ENCODE measurements at places on chromosomes 4 and X. TPM values are rescaled to one million over a fixed set of nuclear protein-coding genes. Genes with fewer than 3 reads are reported as not detected.

- DNase-seq = no peak
Measured at GRCh38 chrX:48695534-48695896, 1.0 kb upstream of the SUV39H1 start.

DNA sequence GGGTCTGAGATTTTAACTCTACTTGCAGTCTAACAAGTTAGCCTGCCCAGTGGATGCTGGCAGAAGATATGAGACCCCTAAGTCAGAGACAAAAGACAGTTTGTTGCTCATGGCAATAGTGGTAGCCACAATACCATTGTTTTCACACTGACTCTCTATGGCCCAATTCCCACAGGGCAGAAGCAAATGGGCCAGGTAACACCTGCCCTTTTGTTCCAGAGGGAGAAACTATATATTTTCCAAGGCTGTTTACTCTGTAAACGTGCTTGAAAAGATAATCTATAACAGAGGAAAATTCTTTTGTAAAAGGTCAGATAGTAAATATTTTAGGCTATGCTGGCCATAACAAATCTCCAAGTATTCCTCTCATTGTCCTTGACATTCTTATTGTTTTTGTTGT lies 57.2 kb upstream of the NPNT start:
- no peak for DNase-seq

GRCh38 chr4:13548059-13548983 lies 4.0 kb upstream of the NKX3-2 start:
- no peak for DNase-seq

Gene DRD5
- polyA plus RNA-seq = 0.83 TPM

DNA sequence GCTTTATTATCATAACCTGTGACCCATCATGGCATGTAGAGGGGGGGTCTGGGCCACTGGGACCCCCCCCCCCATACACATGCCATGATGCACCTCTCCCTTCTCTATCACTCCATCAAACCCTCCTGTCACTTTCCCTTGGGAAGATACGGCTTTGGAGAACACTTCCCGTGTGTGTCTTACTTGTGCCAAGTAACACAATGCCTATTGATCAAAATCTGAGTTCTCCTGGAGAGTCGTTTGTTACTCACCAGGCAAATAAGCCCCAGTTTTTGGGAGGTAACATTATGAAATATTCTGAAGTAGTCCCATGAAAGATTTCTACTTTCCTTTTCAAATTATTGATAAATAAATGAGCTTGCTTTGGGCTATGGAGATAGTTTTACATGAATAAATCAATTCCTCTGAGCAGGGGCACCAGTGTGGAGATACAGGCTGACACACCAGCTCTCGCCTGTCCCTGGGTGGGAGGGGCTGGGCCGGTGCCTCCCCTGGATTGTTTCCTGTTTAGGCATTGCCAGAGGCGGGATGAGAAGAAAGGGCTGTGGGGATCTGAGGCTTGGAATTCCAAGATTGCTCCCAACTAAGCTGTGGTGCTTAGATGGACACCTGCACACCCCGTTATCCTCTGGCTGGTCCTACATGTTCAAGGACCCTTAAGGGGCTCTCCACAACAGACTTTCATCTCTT lies 63.2 kb upstream of the WWC2 start:
- DNase-seq = no peak

DNA sequence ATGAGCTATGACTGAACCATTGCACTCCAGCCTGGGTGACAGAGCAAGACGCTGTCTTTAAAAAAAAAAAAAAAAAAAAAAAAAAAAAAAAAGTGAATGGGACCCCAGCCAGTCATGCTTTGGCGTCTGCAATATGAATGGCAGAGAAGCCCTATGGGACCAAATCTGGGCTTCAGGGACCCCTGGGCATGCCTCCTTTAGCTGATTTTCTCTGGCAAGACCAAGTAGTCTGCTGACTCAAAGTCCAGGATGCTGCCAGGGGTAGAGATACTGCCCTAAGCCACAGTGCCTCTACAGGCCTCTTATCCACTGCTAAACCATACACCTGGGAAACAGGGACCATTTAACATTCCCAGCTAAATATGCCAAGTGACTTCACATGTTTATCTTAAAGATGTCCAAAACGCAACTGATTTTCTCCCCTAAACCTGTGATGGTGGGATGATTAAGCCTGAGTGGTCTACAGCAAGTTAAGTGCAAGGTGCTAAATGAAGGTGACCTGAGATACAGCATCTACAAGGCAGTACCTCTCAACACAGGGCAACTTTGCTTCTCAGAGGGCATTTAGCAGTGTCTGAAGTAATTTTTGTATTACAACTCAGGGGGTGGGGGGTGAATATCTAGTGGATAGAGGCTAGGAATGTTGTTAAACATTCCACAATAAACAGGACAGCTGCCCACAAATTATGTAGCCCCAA lies 5.8 kb downstream of the RPS4X start:
- DNase-seq = no peak

- DNase-seq = no peak
Measured at GRCh38 chr4:6473264-6474052, 1.0 kb upstream of the PPP2R2C start.

Gene CYBB
- 12.6 TPM for polyA plus RNA-seq

GRCh38 chr4:18404642-18405041 lies 383.1 kb upstream of the LCORL start:
- no peak for DNase-seq

DNA sequence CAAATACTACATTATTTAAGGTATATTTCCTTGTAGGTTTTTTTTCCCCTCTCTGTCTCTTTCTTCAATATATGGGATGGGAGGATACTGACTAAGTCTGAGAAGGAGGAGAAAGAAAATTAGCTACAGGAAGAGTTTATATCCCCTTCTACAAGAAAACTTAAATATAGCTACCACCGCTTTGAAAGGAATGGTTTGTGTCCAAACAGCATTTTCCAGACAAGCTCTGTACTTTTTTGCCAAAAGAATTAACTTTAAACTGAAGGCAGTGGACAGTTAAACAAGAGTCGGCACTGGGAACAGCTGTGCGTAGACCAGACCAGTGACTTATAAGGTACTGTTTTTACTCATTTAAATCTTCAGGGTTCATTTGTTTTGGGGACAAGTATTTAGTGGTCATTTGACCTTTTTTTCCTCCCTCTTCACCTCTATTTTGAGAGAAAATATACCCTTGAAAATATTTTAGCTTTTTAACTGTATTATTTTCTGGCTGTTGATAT lies 303.7 kb downstream of the ARHGAP24 start:
- DNase-seq = peak; percentile 52

Gene KDR
- polyA plus RNA-seq = 56.8 TPM

DNA sequence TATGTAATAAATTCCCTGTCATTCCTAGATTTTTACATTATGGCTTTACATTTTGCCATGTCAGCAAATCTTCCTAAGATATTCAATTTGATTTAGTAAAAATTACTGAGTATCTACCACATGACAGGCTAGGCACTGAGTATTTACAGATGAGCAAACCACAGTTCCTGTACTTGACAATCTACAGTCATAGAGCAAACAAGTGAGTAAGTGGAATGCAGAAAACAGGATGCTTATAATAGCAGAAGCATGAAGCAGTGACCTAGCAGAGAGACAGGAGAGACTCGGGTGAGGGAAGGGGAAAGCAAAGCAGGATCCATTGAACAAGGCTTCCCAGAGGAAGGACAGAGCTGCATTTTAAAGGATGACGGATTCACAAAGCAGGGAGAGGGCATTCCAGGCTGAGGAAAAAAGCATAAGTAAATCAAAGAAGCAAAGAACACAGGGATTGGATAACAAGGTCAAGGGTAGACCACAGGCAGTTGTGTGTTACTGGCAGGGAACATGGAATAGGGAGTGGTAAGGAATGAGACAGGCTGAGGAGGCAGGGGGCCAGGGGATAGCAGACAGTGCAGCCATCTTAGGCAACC lies 124.7 kb upstream of the C1QTNF7 start:
- DNase-seq = no peak

DNA sequence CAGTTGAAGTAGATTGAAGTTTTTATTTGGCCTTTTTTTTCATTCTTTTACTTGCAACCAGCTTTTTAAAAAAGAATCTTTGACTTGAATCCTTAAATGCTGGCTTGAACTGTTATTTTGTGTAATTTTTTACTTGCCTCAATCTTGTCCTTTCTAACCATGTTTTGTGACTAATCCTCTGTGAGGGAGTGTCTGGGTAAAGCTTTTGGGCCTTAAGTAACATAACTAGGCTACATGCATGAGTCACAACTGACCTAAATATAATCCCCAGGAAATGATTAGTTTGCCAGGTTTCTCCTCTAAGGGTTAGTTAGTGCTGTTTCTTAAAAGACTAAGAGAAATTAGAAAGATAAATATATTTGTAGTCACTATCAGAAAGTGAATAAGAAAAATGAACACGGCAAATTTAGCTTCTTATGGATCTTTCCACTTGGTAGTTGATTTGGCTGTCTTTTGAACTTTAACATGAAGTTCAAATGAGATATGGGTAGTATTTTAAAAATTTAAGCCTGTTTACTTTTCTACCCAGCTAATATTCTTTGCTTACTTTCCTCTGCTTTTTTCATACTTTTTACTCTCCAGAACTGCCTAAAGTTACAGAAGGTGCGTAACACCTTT lies 13.0 kb downstream of the EXOC1 start:
- DNase-seq = no peak

- DNase-seq = no peak
Measured at GRCh38 chr4:121219227-121219626, 55.1 kb upstream of the TNIP3 start.

GRCh38 chr4:80343887-80344286 lies 8.4 kb downstream of the CFAP299 start:
- DNase-seq = no peak

Gene SPACA5
- polyA plus RNA-seq = 0.58 TPM

DNA sequence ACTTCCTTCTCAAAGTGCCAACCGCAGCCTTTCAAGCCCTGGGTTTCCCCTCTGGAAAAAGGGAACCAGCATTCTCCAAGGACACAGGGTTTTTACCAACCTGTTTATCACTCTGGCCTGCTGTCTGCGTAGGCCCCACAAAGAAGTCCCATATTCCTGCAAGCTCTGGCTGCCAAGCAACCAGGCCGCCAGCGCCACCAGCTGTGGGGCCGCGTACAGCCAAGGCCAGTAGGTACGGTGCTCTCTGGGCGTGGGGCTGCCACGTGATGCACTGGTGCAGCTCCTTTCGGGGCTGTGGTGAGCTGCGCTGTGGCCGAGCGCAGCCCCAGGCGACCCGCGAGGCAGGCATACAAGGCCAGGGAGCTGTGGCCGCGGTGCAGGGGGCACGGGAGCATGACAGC lies 22.1 kb downstream of the LUZP4 start:
- DNase-seq = peak; percentile 12

DNA sequence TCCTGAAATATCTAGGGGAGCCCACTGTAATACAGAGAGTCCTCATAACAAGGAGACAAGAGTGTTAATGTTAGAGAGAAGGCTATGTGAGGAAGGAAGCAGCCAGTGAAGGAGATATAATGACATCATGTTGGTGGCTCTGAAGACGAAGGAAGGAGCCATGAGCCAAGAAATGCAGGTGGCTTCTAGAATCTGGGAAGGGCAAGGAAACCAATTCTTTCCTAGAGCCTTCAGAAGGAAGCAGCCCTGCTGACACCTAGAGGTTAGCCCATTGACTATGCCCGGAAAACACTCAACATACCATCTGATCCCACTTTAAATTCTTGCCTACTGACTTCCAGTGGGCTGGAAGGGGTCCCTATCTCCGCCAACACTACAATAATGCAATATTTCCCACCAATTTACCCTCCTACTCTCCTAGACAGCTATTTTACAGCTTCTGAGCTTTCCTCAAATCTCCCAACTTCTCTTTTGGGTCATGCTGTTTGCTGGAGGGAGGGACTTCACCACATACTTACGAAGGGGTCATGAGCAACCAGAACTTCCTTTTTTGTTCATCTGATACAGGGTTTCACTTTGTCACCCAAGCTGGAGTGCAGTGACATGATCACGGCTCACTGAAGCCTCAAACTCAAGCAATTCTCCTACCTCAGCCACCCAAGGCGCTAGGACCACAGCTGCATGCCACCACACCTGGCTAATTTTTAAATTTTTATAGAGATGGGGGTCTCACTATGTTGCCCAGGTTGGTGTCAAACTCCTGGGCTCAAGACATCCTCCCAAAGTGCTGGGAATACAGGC lies 25.2 kb upstream of the G3BP2 start:
- no peak for DNase-seq
